MV-4-11 (cell line): ENCODE measurements at places on chromosomes 1 and 21.
A peak's percentile ranks its signal among the peaks of the same experiment; 100 is the strongest.

DNA sequence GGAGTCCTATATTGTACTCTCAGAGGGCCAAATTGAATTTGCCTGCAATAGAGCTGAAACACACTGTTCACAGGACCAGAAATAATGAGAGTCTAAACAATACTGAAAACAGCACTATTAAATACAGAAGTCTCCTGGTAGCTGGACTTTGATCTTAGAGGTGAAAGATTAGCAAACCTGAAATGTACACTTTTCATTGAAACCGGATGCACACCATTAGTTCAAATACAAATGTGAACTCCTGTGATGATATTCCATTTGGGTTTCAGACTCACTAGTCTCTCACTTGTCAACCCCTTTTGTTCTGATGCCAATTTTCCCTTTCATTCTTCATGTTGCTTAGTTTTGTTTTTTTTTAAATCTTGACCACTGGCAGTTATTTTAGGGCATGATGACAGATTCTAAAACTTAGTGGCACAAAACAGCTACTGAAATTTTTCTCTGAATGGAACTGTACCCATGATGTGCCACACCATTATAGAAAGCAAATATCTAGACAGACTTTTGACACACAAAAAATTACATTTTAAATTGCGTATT lies 5.9 kb upstream of the TNFSF4 start:
- no peak for DNase-seq

DNA sequence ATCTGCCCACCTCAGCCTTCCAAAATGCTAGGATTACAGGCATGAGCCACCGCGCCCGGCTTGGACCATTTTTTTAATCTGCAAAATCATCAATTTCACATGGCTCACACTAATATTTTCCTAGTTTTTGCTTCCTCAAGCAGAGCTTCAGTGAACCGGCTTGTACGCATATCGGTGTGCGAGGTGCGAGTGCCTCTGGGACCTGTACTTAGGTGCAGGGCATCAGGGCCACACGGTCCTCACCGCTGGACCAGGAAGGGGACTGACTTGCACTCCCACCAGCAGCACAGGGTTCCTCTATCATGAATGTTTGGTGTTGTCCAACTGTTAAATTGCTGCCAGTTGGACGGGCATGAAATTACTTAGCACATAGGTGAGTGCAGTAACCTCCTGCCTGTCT lies 15.4 kb upstream of the SHE start:
- DNase-seq: no peak

DNA sequence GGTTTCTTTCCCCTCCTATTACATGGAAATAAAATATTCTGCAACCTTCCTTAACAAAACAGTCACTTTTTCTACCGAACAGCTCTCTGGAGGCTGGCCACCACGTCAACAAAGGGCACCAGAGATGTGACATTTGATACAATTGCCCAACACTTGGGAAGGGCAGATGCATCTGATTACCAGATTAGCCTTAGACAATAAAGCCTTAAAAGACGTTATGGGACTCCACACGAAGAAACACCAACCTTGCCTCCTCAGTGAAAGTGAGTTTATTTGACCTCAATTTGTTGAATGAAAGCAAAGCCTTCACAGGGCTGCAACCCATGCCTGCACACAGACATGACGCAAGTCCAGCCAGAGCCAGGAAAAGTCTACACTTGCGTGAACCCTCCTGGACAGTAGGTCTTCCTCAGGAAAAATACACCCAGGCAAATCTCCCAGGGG lies 136.1 kb downstream of the TGFBR3 start:
- DNase-seq: no peak

DNA sequence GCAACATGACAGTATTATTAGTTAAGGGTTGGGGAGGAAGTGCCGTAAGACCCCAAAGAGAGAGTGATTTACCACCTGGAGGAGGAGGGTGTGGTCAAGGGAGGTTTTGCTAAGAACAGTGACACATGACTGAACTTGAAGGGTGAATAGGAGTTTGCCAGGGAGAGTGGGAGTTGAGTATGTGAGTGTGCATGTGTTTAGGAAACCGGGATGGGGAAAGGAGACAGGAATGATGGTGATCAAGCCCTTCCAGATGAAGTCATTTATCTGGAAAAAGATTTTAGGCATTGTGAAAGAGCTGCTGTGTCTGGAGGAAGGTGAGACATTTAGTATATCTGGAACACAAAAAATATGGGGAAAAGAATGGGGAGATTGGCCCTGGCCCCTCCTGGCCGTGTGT lies 28.1 kb upstream of the IL10 start:
- no peak for DNase-seq

- peak; percentile 55 for DNase-seq
Measured at GRCh38 chr1:161725908-161726472, 4.6 kb downstream of the FCRLB start.

GRCh38 chr21:39612233-39613040 lies at the start of gene B3GALT5:
B3GALT5 (plus strand) TSS chr21:39612940; CDS start chr21:39660560, 47,620 bp downstream.
- DNase-seq: no peak

DNA sequence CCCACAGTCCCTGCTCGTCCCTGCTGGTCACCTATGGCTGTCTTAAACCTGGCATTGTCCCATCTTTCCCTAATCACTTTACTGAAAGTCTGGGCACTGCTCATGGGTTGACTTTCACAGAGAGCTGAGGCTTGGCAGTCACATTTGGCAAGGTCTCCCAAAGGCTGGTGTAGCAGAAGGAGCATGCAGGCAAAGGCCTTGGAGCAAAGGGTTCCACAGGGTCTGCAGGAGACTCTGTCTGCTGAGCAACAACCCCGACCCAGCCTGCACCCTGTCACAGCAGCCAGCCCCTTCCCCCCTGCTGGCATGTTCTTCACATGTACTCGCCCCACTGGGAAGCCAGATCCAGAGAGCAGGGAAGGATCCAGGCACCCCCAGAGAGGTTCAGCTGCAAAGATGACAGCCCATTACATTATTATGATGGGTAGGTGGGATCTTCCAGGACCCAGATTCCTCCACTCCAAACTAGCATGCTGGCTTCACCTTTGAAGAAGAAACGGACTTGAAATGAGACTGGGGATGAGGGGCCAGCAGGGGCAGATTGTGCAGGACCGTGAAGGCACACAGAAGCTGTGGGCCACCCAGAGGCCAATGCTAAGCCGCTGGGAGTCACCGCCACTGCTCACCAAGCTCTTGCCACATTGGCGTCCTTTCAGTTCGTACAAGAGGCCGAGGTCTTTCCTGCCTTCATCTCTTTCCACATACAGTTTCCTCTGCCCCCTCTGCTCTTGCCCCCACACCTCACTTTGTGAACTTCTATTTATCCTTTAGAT lies 14.2 kb upstream of the TMEM125 start:
- no peak for DNase-seq

- DNase-seq: no peak
Measured at GRCh38 chr1:68147534-68148171, 84.7 kb downstream of the WLS start.

GRCh38 chr1:233261206-233261605 lies 34.3 kb downstream of the PCNX2 start:
- no peak for DNase-seq

DNA sequence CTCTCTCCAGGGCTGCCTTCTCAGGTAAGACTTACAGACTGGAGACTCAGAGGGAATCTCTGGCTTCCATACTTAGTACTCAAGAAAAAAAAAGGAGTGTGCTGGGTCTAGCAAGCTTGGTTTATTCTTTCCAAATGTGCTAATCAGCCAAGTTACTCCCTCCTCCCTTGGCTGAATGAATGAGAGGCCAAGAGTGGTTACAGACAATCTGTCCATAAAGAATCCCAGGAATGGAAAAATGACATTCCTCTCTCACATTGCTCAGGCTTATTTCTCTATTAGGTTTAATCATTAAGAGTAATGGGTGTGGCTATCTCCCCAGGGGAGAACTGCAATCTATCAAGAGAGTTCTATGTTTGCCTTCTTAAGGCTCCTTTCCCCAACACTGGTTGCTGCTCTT lies 547.3 kb upstream of the PLXNA2 start:
- no peak for DNase-seq

DNA sequence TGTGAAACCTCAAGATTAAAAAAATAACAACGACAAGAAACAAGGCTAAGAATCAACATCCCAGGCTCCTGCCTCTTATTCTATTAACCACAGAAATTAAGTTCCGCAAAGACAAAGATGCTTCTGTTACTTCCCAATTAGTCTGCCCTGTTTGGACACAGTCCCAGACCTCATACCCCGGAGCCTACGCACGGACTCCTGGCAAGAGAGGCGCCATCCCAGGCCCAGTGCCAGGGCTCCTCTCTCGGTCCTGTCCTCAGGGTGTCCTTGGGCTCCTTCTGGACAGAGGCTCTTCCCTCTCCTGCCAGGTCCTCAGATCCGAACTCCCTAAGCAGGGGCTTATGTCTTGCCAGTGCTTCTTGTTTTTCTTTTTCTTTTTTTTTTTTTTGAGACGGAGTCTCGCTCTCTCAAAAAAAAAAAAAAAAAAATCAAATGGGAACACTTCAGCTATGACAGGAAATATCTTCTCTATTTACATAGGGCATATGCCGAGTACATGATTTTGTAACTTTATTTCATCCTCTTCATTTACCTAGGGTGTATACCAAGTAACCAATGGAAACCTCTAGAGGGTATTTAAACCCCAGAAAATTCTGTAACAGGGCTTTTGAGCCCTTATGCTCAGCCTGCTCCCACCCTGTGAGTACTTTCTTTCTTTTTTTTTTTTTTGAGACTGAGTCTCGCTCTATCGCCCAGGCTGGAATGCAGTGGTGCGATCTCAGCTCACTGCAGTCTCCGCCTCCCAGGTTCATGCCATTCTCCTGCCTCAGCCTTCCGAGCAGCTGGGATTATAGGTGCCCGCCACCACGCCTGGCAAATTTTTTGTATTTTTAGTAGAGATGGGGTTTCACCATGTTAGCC lies 11.7 kb upstream of the ENO1 start:
- DNase-seq: peak; percentile 28

DNA sequence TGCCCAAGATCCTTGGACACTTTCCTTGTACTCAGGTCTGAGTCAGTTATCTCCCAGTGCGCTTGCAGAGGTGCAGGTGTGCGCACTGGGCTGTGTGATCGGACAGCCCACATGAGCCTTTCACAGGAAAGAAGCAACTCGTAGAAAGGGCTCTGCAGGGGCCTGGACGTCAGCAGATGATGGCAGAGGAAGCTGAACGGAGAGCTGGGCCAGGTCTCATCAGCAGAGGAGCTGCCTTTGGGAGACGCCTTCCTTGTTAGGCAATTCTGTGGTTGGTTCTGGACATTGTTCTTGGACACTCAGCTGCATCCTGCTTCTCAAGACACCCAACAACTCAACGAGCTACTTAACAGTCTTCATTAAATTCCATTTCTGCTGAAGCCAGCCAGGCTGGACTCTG lies 7.5 kb upstream of the PROK1 start:
- peak; percentile 16 for DNase-seq

DNA sequence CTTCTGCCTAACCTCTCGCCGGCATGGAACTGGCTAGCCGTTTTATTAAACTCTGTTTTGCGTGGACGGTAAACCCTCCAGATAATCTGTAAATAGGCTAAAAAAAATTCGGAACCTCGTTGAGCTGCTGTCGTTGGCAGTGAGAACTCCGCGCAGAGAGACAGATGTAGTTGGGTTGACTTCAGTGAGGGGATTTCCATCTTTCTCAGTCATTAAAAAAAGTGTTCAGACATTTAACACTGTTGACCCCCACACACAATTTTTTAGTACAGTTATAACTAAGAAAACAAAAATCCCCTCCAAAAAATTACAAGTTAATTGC lies 464 bp downstream of the PARK7 start:
- DNase-seq: peak; percentile 32

DNA sequence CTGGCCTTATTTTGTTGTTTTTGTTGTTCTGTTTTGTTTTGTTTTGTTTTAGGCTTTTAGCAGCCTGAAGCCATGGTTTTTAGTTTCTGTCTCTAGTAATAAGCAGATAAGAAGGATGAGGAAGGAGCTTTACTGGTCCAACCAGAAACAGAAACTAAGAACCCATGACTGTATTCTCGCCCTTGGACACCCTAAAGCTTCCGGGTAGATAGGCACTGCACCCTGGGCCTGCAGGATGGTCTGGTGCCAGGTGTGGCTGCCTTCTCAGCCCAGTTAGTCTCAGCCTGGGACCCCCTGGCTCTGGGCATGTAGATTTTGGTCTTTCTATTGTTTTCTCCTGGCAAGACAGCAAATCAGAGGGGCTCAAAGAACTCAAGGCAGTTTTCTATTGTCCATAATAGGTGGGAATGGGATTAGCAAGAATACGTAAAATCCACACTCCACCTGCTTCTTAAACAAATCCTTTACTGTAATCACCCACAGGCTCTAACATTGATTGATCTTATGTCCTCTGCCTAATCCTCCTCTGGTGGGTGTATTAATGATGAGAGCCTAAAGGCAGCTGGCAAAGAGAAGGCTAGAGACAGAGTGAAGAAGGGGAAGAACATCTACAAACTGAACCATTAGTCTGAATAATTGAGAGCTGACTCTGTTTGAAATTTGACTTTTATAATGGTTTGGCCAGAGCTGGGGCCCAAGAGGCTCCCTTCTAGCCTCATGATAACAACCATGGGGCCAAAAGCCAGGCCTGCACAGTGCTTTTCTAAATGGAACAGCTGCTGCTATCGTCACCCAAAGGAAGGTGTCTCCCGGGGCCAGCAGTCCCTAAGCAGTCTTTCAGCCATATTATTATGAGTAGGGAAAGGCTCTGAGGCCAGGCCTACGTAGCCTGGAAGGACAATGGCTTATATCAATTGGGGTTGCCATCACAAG lies 106.8 kb upstream of the ATP1A1 start:
- DNase-seq: peak; percentile 23

GRCh38 chr1:167429612-167430011 lies 88.7 kb downstream of the CD247 start:
- no peak for DNase-seq
